CD8-positive, alpha-beta memory T cell (primary cell): ENCODE measurements at places on chromosomes 6 and 20. TPM values are rescaled to one million over a fixed set of nuclear protein-coding genes. Genes with fewer than 3 reads are reported as not detected.

DNA sequence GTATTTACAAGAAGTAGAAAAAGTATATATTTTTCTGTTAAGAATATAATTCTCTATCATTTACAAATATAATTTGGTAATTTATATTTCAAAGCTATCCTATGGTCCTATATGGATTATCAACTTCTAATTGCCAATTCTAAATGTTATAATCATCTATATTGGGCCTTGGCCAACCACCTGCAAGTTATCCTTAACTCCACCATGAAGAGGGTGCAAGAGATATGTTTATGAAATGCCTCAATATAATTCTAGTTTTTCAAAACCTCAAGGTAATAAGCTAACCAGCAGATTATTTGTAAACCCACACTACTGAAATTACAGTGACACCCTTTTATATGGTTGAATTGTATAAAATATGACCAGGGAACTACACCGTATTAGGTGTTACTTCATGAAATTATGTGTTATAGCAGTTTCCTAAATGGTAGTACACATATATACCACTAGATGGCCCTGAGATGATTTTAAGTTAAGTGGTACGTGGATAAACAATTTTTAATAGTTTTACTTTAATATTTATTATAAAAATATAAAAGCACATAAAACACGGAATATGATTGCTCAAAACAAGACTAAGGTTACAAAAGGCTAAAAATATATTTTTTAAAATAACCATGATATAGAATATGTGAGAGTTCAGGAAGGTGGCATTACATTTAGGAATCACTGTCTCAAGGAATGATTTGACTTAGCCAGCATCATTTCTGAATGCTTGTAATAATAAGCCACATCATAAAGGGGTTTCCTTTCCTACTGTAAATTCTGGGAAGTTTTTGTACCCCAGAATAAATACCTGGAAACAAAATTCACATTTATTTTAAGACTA is 9.8 kb upstream of the PNISR start:
- H3K4me1 ChIP-seq, result no peaks in the 10 kb centered on the region
- H3K27ac ChIP-seq, result no peak overlapping the region
- H3K4me3 ChIP-seq, result no peak overlapping the region

DNA sequence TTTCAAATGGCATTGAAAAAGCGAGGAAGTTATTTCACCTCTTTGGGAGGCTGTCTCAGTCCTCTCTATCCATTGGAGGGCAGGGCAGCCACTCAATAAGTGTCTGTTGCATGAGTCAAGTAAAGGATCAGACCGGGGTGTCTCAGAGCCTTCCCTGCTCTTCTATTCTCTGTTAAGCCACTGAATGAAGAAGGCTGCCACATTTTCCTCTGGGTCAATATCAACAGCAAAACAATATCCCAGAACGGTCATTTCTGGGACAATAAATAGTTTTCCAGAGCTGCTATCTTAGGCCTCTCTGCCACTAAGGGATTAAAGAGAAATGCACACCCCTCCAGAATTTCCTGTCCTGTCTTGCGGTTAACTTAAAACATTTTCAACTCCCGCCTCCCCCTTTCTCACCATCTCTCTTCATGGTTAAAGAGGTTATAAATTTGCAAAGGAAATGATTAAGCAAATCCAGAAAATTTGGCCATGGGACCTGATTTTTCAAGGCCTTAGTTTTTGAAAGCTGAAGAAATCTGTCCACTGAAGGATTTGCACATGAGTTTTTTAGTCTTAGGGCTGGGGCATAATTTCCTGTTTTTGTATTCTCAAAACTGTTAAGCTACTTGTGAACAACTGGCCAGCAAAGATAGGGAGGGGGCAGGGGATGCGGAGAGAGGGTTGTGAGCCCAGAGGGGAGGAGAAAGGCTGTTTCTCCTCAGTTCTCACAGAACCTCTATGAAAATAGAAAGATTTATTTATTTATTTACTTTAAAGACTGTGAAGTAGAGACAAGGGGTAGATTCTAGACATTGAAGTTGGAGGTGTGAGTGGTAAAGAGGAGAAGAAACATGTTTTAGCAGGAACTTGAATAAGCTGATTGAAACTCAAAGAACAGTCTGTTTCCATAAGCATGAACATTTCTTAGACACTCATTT is 135.7 kb downstream of the BCAS1 start:
- H3K36me3 ChIP-seq, result no peaks in the 10 kb centered on the region
- no peaks in the 10 kb centered on the region for H3K27me3 ChIP-seq
- H3K4me3 ChIP-seq, result peak overlapping the region; percentile 18
- no peak overlapping the region for H3K27ac ChIP-seq
- H3K4me1 ChIP-seq, result peaks cover 27% of the 10 kb centered on the region

The DST gene
- polyA plus RNA-seq, result 0.95 TPM

The TFAP2D gene
- polyA plus RNA-seq, result 0.16 TPM

GRCh38 chr6:118589649-118590365 is 41.7 kb downstream of the PLN start:
- H3K4me3 ChIP-seq, result no peak overlapping the region
- no peak overlapping the region for H3K27ac ChIP-seq
- DNase-seq, result no peak
- H3K4me1 ChIP-seq, result no peaks in the 10 kb centered on the region

The LY86 gene
- 2.4 TPM for polyA plus RNA-seq

GRCh38 chr6:35015996-35016395 is 125.1 kb downstream of the TCP11 start:
- H3K4me1 ChIP-seq, result no peaks in the 10 kb centered on the region
- H3K27ac ChIP-seq, result no peak overlapping the region
- no peak overlapping the region for H3K4me3 ChIP-seq
- DNase-seq, result no peak
- no peaks in the 10 kb centered on the region for H3K36me3 ChIP-seq

GRCh38 chr6:18036781-18037180 is 49.3 kb upstream of the KIF13A start:
- H3K4me1 ChIP-seq, result no peaks in the 10 kb centered on the region
- H3K4me3 ChIP-seq, result no peak overlapping the region
- no peaks in the 10 kb centered on the region for H3K36me3 ChIP-seq
- no peak for DNase-seq
- no peaks in the 10 kb centered on the region for H3K27me3 ChIP-seq
- no peak overlapping the region for H3K27ac ChIP-seq

The RBM24 gene
- polyA plus RNA-seq, result 0.74 TPM

The MAK gene
- polyA plus RNA-seq, result not detected

- DNase-seq, result no peak
- no peaks in the 10 kb centered on the region for H3K4me1 ChIP-seq
- H3K4me3 ChIP-seq, result no peak overlapping the region
Measured at GRCh38 chr20:64145458-64146300, 18.6 kb upstream of the MYT1 start.

DNA sequence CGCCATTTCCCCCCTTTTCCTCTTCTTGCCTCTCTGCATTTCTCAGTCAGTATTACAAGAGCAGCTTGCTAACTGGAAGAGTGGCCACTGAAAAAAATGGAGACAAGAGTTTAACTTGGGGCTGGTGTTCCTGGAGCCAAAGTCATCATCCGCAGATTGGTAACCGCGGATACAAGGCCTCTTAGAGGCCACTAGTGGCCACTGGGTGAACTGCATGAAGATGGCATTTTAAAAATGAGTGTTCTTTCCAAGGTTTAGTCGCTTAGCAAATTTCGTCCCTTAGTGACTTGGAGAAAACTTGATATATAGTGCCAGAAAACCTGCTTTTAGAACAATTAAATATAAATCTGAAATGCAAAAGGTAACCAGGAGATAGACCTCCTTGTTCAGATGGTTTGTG is 4.8 kb downstream of the F13A1 start:
- H3K4me1 ChIP-seq, result no peaks in the 10 kb centered on the region
- no peaks in the 10 kb centered on the region for H3K36me3 ChIP-seq
- H3K27me3 ChIP-seq, result no peaks in the 10 kb centered on the region

DNA sequence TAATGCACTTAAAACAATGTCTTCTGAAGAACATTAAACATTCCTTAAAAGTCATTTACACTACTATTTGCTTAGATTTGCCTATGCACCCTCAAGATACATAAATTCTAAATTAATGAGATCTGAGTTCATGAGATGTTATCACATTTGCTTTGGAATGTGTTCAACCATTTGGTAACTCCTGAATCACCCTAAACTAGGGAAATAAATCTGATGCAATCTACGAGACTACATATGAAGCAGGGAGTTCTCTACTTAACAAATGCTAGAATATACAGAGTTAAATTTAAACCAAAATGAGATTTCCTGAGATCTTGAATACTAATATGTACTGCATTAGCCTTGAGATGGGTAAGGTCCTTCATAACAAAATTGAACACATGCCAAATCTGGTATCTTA is 170.1 kb downstream of the CLIC5 start:
- H3K27ac ChIP-seq, result no peak overlapping the region
- no peaks in the 10 kb centered on the region for H3K27me3 ChIP-seq
- H3K4me3 ChIP-seq, result no peak overlapping the region

DNA sequence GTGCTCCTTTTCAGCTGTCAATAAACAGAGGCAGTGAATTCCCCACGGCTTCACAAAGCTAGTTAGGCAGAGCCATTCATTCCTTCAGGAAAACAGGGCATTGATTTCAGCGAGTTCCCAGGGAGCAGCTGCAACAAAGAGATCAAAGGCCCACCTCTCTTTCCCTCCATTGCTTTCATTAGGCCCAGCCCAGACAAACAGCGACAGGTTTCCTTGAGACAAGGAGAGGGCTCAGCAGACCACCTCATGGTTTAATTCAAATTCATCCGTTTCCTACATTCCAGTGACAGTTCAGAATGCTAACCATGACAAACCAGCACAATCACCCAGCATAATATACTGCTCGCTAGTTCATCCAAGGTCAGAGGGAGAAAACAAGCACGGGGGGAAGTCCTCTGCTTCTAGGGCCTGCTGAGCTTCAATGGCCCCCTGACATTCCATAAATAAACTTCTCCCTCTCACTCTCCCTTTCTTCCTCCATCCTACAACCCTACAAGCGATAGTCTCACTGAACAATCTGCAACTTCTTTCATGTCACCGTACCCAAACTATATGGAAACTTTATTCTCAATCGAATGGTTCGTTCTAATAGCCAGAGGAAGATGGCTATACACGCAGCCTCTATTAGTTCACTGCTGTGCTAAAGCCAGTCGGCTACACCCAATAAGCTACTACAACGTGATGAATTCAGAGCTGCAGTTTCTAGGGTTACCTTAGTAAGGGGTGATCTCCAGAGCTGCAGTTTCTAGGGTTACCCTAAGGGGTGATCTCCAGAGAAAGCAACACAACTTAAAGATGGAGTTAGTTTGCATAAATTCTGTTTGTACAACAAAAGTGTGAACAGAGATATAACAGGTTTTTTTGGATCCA is 34.7 kb downstream of the PLAGL1 start:
- no peak for DNase-seq
- H3K27me3 ChIP-seq, result no peaks in the 10 kb centered on the region
- H3K4me1 ChIP-seq, result no peaks in the 10 kb centered on the region
- no peak overlapping the region for H3K27ac ChIP-seq
- no peak overlapping the region for H3K4me3 ChIP-seq

DNA sequence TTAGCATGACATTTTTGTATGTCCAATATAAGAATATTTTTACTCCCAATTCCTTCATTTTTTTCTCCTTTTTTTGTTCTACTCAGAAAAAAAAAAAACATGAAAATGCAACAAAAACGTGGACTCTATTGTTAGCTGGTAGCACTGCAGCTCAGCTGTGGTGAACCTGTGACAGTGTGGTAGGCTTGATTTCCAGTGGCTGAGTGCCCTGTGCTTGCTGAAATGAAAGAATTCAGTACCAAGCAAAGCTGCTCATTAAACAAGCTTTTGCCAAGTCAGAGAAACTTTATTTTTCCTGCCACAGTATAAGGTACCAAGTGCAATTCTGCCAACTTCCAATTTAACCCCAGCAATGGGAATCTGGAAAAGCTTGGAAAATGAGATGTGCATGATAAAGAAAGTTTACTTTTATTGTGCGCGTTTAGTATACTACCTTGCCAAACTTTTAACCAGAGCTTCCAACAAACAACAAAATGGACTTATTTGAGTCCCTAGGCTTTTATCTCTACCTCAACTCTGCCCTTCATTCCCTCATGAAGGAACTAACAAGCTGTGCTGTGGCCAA is 215.2 kb downstream of the SLC35F1 start:
- no peak overlapping the region for H3K4me3 ChIP-seq
- no peak for DNase-seq
- H3K27me3 ChIP-seq, result no peaks in the 10 kb centered on the region
- H3K36me3 ChIP-seq, result no peaks in the 10 kb centered on the region
- H3K4me1 ChIP-seq, result no peaks in the 10 kb centered on the region

DNA sequence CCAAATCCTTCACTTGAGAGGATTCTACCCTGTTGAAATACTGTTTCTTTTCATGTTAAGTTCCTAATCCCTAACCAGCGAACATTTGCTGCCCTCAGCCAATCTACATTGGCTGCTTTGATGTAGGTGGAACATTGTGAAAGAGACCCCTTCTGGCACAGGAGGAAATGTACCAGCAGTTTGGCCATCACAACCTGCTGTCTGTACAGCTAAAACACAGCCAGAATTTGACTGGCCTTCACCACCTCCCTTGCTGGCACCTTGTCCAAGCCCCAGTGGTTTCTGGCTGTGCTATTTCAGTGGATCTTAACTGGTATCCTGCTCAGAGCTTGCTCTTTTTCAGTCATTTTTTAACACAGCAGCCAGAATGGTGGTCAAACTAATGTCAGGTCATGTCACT is 202.1 kb upstream of the EPHA7 start:
- no peak for DNase-seq
- H3K4me3 ChIP-seq, result no peak overlapping the region
- H3K27ac ChIP-seq, result no peak overlapping the region
- H3K27me3 ChIP-seq, result no peaks in the 10 kb centered on the region
- H3K36me3 ChIP-seq, result no peaks in the 10 kb centered on the region

The VNN1 gene
- not detected for polyA plus RNA-seq

DNA sequence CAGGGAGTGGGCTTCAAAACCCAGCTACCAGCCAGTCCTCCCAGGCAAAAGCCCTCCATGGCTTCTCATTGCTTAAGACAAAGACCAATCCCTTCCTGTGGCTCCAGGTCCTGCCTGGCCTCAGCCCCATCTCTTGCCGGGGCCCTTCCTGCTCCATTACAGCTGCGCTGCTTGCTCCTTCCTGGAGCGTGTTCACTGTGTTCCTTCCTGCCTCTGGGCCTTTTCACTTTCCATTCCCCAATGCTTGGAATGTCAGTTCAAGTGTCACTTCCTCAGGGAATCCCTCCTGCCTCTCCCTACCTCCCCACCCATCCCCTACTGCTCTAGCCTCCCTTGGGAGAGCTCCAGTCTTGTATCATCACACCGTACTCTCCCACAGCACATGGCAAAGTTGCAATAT is 11.1 kb upstream of the ITPR3 start:
- no peak for DNase-seq
- no peaks in the 10 kb centered on the region for H3K36me3 ChIP-seq
- no peaks in the 10 kb centered on the region for H3K4me1 ChIP-seq
- H3K27me3 ChIP-seq, result no peaks in the 10 kb centered on the region
- no peak overlapping the region for H3K4me3 ChIP-seq

GRCh38 chr6:36633915-36634314 is 39.8 kb downstream of the SRSF3 start:
- H3K27ac ChIP-seq, result no peak overlapping the region
- H3K36me3 ChIP-seq, result no peaks in the 10 kb centered on the region
- no peaks in the 10 kb centered on the region for H3K27me3 ChIP-seq
- no peak for DNase-seq
- H3K4me1 ChIP-seq, result no peaks in the 10 kb centered on the region

The TREM1 gene
- not detected for polyA plus RNA-seq
